ENCODE measurements at places on chromosomes 12 and 14.

DNA sequence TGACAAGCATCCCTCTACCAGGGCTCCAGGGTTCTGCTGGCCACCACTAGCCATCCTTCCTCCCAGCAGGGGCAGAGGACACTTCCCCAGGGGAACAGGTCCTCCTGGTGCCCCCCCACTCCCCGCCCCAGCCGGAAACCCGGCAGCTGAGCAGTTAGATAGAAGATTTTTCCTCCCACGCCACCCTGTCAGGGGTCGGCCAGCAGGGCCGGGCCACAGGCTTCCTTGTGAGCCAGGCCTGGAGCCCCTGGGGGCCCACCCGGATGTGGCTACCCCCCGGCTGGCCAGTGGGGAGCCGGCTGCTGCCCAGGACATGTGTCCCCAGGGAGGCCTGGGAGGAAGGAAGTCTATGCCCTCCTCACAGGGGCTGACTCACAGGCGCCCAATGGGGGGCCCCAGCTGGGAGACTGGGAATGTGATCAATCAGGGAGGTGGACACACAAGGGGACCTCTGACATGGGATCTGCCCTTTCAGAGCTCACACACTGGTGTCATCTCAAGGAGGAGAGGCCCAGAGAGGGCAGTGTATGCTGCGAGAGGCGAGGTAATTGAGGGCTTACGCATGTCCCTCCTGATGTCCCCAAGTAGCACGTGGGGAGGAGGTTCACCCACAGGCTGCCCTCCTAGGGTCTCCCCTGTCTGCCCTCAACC lies 4.2 kb downstream of the SH2B3 start:
- no peak for DNase-seq

DNA sequence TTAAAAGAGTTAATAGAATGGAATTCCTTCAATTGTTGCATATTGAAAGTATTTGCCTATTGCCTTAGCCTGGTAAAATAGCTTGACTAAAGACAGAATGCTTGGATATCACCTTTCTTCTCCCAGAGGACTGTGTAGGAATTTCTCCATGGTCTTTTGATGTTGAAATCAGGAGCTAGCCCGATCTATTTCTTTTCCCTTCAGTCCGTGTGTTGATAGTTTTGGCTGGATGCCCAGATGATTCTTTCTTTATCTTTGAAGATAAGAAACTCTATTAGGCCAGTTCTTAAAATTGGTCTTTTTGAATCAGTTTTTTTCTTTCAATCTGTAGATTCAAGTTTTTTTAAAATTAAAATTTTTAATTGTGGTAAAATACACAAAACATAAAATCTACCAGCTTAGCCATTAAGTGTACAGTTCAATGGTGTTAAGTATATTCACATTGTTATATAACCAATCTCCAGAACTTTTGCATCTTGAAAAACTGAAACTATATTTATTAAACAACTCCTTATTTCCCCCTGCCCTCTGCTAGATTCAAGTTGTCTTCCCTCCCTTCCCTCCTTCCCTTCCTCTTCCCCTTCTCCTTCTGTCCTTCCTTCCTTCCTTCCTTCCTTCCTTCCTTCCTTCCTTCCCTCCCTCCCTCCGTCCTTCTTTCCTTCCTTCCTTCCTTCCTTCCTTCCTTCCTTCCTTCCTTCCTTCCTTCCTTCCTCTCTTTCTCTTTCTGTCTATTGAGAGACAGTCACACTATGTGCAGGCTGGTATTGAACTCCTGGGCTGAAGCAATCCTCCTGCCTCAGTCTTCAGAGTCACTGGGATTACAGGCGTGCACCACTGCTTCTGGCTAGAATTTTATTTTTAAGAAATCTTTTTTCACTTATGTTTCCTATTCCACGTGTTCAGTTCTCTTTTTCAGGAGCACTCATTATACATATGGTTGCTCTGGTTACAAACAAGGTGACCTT lies 10.1 kb downstream of the LACRT start:
- no peak for DNase-seq

- DNase-seq, result peak; percentile 39
These were observed 70.2 kb upstream of the ZFP36L1 start for GRCh38 chr14:68862954-68863594.

GRCh38 chr12:55940065-55940732 lies 9.2 kb downstream of the DGKA start:
- peak; percentile 73 for DNase-seq

GRCh38 chr14:93303659-93304058 lies 29.2 kb downstream of the BTBD7 start:
- DNase-seq, result no peak

- no peak for DNase-seq
These were observed 38.9 kb downstream of the NIN start for GRCh38 chr14:50792051-50792477.

DNA sequence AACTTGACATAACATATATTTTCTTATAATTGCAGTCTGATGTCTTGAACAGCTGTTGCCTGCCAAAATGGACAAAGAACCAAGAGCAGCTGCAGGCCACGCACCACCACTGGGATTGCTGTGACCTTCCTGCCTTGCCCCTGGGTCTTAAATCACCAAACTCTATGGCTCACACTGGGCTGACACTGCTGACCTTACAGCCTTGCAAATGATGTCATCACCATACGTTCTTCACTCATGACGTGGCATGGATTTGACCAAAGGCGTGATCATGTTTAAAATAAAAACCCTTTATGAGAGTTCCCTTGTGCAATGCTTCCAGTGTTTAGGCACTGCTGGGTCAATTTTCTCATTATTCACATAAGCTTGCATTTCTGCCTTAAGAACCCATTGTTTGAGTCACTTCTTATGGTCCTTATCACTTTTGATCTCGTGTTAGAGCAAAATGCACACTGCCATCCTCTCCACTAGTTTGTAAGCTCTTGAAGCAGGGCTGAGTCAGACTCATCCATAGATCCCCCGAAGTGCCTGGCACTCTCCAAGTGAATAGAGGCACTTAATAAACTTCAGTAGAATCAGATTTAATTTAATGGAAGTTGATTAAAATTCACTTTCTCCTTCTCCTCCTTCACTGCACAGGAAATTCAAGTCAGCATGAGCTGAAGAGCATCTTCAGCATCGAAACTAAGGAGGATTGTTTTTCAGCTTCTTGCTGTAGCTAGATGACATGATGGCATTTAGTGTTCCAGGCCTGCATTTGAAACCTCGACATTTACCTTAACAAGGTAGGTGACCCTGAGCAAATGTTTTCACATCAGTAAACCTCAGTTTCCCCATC lies 132.4 kb upstream of the PZP start:
- no peak for DNase-seq

- DNase-seq, result no peak
These were observed 8.6 kb downstream of the TC2N start for GRCh38 chr14:91858536-91859275.

GRCh38 chr12:68287106-68287505 lies 33.7 kb upstream of the IL22 start:
- DNase-seq, result no peak

DNA sequence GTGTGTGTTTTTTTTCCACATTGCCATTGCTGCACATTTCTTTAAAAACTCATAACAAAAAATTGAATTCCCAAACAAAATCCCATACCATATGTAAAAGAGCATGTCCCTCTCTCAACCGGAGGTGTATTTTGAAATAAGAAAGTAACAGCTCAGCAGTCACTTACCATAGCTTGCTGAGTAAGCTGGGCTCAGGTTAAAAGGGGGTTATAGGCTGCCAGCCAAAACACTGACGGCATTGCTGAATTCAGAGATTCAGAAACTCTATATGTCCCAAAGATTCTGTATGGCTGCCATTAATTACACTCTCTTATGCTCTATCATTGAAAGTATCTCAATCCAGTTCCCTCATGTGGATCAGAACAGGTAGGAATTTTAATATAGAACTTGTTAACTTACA lies 276.0 kb downstream of the FOXG1 start:
- DNase-seq, result no peak

- no peak for DNase-seq
These were observed 14.0 kb downstream of the CCND2 start for GRCh38 chr12:4287325-4288211.

GRCh38 chr14:67806246-67806645 lies 10.1 kb downstream of the ZFYVE26 start:
- no peak for DNase-seq

- DNase-seq, result peak; percentile 73
These were observed at the start of gene NAA25 for GRCh38 chr12:112108202-112109079. TSS of gene NAA25 (minus strand) at chr12:112108783. CDS start at chr12:112108773, 10 bp downstream.

DNA sequence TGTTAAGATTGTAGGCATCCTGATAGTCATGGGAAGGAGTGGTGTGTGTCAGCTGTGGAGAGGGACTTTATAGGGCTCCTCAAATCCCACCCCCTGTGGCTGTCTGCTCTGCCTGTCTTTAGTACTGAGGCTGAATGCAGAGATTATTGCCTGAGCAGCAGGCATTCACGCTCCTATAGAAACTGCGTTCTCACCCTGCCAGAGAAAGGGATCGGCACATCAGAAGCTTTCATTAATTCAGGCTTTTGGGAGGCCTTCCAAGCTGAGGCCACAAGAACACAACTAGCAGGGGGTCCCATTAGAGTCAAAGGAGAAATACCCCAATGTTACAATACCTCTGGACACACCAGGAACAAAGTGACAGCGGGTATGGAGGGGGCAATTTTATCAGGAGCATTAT lies 12.6 kb downstream of the KCNK10 start:
- no peak for DNase-seq

DNA sequence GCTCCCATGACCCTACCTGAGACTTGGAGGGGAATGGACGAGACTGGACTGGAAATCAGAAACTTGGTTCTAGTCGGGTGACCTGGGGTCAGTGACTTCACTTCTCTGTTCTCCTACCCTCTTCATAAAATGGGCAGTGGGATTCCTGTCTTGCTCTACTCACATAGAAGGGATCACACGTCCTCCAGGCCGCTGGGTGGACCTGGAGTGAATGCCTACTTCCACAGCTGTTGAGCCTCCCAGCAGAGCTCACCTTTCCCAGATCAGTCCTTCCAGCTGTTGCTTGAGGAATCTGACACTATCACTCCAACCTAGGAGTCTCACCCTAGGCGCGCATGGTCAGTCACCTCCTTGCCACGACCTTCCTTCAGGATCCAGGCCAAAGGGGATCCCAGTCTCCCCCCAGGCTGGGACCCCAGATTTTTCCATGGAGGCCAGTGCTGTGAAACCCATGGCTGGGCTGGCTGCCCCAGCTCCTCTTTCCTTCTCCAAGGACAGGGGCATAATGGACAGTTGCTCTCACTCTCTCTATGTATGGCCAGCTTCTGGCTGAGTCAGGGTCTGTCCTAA lies 637 bp downstream of the ACVRL1 start:
- DNase-seq, result no peak

- no peak for DNase-seq
These were observed 151.1 kb downstream of the PPM1H start for GRCh38 chr12:62783881-62784280.

- no peak for DNase-seq
These were observed 36.6 kb downstream of the RCOR1 start for GRCh38 chr14:102629011-102629444.

GRCh38 chr12:107530701-107531100 lies 154.9 kb upstream of the PWP1 start:
- DNase-seq, result no peak

DNA sequence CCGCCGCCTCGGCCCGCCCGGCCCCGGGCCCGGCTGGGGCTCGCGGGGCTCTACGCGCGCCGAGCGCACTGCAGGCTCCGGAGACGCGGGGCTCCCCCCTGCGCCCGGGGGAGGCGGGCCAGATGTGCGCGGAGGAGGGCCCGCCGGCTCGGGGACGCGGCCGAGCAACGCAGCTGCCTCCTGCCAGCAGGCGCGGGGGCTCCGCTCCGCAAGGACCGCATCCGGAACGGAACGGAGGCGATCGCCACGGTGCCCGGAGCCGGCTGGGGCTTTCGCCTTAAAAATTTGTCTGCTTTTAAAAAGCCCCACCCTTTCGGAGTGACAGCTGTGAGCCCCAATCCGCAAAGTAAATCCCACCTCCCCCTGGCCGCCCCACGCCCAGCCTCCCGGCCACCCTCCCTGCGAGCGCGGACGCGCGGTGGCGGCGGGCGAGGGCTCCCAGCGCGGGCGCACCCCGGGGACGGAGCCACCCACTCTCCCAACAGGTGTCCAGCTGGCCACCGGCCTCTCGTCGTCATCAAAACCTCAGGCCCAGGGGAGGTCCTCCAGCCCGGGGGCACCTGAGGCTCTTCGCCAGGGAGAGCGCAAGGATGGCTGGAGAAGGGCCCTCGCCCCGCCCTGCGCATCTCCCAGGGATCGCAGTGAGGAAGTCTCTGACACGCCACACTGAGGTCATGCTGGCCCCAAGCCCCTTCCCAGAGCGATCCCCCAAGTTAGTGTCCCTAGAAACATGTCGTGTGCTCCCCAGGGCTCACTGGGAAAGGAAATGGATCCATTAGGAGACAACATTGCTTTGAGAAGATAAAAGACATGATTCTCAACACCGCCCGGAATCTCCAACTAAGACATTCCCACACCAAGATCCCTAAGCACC lies at the start of gene TMEM132D:
Gene TMEM132D (minus strand): TSS at position 70 of the 874 bp plus-strand sequence.
- no peak for DNase-seq

- DNase-seq, result no peak
These were observed 30.6 kb downstream of the PLBD1 start for GRCh38 chr12:14537088-14537487.

- DNase-seq, result no peak
These were observed 1.8 kb downstream of the GLI1 start for GRCh38 chr12:57461276-57461916.

DNA sequence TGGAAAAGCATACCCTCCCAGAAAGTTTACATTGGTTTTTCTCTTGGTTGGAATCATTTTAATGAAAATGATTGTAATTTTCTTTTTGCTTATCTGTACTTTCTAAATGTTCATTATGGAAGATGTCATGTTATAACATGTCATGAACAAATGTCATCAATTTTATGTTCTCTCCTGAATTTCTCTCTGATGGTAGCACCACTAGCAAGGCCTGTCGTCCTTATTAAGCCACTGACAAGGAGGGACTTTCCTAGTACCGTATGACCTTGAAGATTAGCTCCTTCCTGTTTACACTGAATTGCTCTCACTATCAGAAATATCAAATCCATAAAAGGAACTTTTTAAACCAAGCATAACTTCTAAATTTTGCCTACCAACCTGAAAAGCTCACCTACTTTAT lies 99.0 kb downstream of the ESR2 start:
- no peak for DNase-seq

DNA sequence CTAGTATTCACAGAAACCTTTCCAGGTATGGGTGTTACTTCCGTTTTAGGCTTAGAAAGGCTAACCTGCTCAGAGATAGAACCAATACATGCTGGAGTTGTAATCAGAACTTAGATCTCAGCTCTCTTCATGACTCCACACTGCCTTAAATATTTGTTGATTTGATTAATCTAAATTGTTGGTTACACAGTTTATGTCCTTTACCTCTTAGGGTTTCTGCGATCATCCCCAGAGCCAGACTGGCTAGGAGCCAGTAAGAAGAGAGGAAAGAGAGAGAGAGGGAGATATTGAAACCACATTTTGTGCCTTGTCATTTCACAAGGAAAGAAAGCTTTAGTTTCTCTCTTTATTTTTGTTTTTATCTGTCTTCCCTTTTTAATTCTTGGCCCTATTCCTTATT lies 16.8 kb upstream of the MGP start:
- no peak for DNase-seq

GRCh38 chr14:38623661-38624060 lies 367.8 kb upstream of the CLEC14A start:
- DNase-seq, result no peak

DNA sequence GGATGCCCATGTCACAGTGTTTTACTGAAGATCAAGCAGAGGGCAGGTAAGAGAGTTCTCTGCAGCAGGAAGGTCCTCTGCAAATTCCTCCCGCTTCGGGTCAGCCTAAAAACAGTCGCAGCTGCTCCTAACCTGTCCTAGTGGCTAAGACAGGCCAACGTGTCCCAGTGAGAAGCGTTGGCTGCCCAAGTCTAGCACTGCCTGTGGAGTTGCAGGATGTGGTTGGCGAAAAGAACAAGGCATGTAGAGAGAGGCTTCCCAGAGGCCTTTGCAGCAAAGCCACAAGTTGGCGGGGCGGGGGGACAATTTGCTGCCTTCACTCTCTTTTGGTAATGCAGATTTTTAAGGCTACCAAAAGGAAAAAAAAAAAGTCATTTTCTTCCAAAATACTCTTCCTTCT lies 340.1 kb downstream of the BCL11B start:
- DNase-seq, result peak; percentile 10

All from stimulated activated CD8-positive, alpha-beta memory T cell treated with anti-CD3 and anti-CD28 coated beads, Interleukin-7, amount 100 ng/mL, for 48 hours (primary cell).